ENCODE measurements at places on chromosomes 6 and 20.

DNA sequence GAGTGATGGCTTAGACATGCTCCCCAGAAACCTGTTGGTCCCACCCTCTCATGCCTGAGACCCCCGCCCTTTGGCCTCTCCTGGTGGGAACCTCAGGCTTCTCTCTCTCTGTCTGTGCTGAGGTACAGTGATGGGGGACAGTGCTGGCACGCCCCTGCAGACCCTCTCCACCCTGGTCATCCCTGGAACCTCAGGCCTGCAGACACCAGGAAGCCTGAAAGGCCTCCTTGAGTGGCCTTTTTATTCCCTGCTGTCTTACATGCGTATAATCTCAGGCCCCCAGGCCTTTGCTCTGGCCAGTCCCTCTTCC, 78.5 kb upstream of the MAFB start:
- no peak for DNase-seq

DNA sequence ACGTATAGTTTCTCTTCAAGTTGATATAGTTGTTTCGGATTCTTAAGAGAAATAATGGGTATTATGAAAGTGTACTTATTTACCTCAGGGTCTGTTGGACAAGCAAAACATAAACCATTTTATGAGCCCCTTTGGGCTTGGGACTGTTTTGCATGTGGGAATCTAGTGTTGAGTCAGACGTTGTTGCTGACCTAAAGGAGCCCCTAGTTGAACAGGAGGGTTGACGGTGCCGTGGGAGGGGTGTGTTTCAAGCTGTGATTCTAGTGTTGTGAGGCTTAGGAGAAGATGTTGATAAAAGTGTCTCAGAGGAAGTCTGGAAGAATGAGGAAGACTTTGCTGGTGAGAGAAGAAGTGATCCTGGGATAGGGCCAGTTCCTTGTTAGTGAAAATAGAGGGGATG, 140.0 kb downstream of the ARID1B start:
- no peak for DNase-seq

DNA sequence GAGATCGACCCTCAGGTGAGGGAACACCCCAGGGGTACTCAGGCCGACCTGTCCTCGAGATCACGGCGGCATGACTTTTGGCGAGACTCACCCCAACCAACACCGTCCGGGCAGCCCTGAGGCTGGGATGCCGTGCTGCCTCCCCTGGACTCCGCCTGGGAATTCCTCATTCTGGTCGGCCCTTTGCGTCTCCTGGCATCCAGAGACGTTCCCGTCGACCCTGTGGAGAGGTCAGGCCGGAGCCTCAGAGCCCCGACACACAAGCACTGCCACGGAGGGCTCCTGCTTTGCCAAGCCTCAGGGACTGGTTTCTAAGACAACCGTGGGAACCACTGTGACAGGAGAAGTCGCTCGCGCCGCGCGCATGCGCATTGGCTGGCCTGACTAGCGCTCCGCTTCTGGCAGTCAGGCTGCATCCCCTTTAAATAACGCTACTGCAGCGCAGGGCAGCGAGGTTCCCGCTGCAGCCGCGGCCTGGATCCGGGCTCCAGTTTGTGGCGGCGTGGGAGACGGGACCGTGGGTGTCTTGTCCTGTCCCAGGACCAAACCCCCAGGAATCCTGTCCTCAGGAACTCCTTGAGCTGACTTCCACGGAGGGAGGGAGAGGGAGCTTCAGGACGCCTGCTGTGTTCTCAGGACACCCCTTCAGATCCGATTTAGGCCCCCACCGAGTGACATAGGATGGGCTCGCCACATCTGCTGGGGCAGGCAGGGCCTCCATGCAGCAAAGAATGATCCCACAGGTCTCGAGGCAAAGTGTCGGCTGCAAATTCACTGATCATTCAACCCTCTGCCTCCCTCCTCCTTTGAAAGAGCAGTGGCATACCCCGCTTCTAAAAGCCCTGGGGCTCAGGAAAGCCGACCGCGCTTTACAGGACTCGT, 163.2 kb upstream of the ZNF337 start:
- peak; percentile 82 for DNase-seq

- no peak for DNase-seq
Measured at GRCh38 chr6:70633870-70634269, 33.8 kb upstream of the SMAP1 start.

Measured in stimulated activated CD4-positive, alpha-beta T cell treated with anti-CD3 and anti-CD28 coated beads, Interleukin-4, amount 100 ng/mL, for 1 hour (primary cell).